ENCODE measurements at places on chromosomes 12 and 14.

GRCh38 chr14:61737915-61738314 lies 24.3 kb upstream of the SNAPC1 start:
- DNase-seq: no peak

DNA sequence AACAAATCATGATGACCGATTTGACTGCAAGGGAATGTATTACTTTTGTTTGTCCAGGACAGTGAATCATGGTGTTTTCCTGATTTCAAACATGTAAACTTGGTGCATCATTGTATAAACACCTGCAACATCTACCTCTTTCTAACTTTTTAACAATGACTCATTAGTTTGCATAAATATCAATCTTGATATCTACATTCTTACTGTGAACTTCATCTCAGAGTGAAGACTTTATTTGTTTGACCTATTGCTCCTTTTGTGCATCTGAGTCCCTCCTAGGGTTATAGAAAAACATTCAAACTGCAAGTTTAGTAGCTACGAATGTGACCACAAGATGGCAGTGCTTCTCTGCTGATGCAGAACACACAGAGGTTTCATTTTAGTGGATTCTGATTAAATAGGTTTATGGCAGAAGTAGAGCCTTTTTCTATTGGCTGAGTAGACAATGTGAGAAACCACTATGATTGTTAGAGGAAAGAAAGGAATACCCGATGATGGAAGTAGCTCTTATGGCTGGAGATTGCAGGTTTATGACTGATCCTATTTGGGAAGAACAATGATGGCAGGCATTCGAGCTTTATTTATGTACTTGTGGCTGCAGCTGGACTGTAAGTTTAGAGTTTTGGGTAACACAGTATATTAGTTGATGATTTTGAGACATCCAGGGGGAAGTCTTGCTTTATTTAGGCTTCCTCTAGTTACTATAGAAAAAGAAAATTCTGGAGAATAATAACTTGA lies 244.2 kb upstream of the OR4E1 start:
- DNase-seq: peak; percentile 55

DNA sequence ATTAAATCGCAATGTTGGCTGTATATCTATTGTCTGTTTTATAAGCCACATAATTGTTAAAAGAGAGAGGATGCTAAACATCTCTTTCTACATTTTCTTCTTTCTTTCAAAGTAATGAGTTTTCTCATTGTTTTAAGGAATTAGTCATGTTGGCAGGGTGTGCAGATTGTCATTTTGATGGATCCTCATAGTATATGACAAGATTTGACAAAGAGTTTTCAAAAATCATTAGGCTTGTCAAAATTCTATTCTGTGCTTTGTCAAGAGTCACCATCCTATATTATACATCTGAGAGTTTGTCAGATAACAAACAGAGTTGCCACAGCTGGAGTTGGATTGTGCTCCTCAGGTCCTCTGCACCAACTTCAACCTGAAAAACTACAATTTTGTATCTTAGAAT lies 35.4 kb upstream of the APPL2 start:
- DNase-seq: no peak

DNA sequence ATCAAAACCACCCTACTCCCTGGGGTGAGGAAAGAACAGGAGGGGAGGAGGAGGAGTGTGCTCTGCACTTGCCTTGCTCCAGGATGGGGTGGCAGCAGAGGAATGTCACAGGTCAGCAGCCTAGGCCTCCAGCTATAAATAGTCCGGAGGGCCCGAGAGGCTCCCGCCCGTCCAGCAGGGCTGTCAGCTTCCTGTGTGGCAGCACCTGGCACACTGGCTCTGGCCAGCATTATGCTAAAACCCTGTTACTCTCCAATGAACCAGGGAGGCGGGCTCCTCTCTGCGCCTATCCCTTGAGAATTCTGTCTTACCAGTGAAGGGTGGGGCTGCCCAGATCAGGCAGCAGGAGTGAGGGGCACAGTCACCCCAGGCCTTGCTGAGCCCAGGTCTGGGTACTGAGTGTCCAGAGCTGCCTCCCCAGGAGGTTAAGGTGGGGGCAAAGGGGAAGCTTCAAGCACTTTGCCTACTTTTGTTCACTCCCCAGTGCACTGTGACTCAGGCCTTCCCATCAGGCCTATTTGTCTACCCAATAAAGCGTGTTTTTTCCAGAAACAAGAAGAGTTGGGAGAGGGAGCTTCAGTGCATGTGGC lies 1.2 kb upstream of the COX14 start:
- DNase-seq: no peak

DNA sequence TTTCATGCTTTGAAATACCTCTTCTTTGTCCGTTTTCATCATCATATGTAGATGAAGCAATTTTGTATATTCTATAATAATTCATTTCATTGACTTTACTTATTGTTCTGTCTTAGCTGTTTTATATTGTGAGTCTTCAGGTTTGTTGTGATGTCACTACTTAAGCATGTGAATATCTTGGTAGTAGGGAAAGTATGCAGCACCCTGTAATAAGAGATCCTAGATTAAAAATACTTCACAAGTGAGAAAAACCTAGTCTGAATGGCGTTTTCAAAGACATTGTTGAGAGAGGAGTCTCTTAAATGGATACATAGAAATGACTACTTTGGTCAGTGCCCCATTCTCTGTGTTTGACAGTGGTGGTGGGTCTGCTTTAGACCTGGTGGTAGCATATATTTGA lies 61.4 kb downstream of the SLC16A7 start:
- DNase-seq: no peak

DNA sequence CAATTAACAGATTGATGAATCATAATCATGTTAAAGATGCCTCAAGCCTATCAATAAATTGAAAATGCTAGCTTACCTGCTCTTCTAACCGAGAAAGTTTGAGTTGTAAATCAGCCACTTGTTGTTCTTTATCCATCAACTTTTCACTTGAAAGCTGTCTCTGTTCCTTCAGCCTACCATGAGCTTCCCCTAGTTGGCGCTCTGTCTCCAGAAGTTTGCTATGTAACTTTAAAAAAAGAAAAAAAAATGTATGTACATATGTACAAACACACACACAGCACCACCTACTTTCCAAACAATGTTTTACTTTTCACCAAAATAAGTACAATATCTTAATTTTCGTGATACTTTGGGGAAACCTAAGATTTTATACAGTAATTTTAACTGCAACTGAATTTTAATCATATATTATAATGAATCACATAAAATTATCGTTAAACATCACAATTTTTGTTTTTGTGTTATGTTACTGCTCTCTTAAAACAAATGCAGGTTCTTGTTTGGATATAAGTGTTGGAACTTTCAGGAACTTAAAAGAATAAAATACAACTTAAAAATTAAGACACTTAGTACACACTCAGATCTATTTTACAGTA lies 101.2 kb downstream of the EEA1 start:
- DNase-seq: peak; percentile 2

GRCh38 chr12:13816394-13816793 lies 165.0 kb downstream of the GRIN2B start:
- DNase-seq: no peak

DNA sequence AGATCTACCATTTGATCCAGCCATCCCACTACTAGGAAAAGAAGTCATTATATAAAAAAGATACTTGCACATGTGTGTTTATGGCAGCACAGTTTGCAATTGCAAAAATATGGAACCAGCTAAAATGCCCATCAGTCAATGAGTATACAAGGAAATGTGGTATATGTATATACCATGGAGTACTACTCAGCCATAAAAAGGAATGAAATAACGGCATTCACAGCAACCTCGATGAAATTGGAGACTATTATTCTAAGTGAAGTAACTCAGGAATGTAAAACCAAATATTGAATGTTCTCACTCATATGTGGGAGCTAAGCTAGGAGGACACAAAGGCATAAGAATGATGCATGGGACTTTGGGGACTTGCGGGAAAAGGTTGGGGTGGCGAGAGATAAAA lies 402.6 kb downstream of the RAD51B start:
- no peak for DNase-seq

DNA sequence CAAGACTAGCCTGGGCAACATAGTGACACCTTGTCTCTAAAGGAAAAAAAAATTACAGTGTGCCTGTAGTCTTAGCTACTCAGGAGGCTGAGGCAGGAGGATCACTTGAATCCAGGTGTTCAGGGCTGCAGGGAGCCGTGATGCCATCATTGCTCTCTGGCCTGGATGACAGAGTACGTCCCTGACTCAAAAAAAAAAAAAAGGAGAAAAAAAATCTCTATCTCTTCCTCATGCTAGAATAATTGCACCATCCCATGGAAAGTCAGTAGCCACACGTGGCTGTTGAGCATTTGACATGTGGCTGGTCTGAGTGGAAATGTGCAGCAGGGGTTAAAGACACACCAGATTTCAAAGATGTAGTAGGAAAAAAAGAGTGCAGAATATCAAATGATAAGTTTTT lies 3.8 kb downstream of the RILPL1 start:
- no peak for DNase-seq

DNA sequence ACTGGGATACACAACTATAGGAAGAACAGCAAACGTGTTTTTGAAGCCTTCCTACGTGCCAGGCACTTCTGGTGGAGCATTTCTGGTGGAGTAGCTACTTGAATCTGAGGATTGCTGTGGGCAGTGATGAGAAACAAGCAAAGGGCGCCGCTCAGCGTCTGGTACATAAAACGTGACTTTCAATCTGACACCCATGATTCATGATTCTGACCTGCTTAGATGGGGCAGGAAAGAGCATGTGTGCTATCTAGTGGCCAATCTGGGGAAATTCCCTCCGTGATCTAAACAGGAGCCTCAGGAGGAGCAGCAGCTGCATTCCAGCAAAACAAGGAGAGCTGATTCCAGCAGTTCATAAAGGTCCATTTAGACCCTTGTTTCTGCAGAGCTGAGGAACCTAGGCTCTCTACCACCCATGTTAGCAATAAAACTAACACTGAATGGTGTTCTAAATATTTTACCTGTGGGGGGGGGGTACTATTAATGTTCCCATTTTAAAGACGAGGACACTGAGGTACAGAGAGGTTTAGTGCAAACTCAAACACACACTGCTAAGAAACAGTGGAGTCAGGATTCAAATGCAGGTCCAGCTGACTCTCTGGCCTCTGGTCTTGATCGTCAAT lies 37.8 kb downstream of the PAH start:
- no peak for DNase-seq

- DNase-seq: no peak
These were observed 51.2 kb downstream of the ACSS3 start for GRCh38 chr12:81128930-81129554.

DNA sequence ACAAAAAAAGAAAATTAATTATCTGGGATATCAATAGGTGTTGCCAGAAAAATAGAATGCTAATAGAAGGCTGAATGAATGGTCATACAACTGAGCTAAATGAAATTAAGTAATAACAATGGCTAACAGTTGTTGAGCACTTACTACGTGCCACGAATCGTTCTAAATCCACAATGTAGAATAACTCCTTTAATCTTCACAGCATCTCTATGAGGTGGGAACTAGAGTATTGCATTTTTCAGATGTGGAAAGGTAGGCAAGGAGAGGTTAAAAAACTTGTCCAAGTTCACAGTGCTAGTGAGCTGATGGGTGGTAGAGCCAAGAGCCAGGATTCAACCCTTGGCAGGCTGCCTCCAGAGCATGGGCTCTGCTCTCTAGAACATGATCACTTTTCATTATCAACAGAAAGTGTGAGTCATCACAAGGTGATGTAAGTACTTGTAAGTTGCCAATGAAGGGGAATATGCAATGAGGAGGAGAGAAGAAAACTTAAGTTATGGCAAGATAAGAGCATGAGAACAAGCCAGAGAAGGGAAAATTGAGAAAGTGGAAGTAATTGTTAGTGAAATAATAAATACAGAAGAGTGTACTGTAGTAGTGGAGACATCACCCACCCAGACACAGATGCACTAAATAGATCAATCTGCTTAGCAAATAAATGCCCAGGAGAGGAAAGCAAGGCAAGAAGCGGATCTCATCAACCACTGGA lies 122.1 kb downstream of the PRKD1 start:
- DNase-seq: no peak

- no peak for DNase-seq
These were observed 9.7 kb downstream of the MYH6 start for GRCh38 chr14:23398348-23398747.

DNA sequence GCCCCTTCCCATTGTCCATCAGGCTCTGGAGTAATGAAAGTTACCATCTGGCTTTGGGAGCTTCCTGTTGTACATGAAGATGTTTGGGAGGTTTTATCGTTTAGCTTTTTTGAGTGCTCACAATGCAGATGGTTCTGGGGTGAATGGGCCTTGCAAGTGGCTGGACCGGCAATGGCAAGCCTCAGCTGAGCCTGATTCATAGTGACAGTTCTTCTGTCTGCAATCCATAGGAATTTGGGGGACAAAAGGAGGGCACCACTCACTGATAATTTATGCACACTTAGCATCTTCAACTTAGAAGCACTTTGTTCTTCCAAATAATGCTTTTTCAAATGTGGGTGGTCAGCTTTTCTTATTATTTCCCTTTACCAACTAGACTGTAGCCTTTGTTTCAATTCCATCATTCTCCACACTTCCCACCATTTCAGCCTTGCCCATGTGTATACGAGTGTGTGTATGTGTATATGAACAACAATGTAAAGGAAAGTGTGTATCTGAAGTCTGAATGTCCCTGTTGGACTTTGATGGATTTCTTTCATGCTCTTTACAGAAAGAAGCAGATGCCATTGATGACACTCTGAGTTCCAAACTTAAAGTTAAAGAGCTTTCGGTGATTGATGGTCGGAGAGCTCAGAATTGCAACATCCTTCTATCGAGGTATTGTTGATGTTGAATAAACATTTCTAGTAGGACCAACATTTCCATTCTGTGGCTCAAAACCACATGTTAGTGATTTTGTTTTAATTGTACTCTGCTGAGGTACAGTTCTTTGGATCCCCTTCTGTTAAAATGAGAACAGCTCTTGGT lies 125.5 kb downstream of the GPR135 start:
- no peak for DNase-seq

GRCh38 chr12:53120685-53121525 lies 17.6 kb downstream of the SOAT2 start:
- DNase-seq: no peak

Measured in effector CD4-positive, alpha-beta T cell (primary cell).